ENCODE measurements at places on chromosomes 3 and 15.

GRCh38 chr3:194879991-194880939 is 194.6 kb downstream of the FAM43A start:
- DNase-seq, result peak; percentile 49

DNA sequence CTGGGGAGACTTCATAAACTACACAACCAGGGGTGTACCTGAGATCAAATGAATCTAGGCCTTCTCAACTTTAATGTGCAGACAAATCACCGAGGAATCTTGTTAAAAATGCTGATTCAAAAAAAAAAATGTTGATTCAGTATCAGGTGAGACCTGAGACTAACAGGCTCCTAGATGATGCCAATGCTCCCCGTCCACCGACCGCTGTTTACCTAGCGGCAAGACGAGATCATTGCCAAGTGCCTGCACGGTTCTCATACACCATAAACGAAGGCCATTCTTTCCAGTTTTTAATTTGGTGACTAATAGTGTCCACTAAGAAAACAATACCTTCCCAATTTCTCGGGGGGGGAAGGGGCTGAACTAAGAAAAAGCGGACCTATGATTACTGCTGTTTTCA is 2.5 kb upstream of the FSIP1 start:
- DNase-seq, result no peak

- peak; percentile 74 for DNase-seq
Observed at GRCh38 chr3:141530415-141530768, 43.6 kb downstream of the RASA2 start.

DNA sequence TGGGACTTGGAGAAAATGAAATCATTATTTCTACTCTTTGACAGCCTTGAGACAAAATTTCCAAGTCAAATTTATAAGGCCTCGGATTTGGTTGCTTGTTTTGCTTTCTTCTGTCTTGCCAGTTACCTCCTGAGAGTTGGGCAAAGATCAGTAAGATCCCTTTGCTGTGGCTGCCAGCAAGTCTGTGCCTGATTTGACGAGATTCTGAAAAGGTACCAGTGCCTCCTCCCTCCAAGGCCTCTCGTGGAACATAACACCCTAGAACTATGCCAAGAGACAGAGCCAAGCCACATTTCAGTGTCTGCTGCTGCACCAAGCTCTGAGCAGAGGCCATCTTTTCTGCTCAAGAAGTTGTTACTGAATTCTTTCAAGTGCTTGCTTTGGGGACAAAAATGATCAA is 61.0 kb downstream of the GTPBP8 start:
- DNase-seq, result no peak

GRCh38 chr3:13379201-13379830 is 40.8 kb downstream of the NUP210 start:
- DNase-seq, result peak; percentile 77

- DNase-seq, result no peak
Observed at GRCh38 chr3:32602206-32602605, 31.5 kb upstream of the DYNC1LI1 start.

GRCh38 chr15:61198722-61199121 is 30.4 kb downstream of the RORA start:
- DNase-seq, result no peak

DNA sequence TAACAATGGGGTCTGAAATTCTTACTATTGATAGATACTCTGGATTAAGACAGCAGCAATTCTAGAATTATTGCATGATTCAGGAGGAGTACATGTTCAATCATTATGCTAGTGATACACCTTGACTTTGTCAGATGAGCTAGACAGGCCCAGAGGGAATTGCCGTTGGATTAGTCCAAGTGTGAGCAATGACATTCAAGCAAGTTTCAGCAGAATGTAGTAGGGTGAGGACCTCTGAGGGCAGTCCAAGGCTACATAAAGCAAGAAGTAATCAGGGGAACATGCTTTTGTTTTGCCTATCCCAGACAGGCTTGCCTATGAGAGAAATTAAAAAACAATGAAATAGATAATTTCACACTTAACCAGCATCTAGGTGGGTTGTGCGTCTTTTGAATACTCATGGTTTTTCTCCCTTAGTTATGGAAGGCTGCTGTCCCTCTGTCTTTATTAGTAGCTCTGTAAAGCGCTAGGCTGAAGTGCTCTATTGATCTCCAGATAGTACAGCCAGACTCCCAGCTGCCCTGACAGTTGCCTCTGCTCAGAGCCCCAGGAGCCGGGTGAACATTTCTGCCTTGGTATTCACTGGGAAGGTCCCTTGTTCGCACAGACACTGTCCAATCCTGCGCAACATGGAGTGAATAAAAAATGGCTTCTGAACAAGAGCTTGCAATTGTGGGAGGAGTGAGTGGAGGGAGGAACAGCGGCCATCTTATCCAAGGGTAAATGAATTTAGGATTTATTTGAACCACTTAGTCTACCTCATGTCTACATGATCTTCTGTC is 316.6 kb upstream of the ONECUT1 start:
- DNase-seq, result no peak
